ENCODE measurements at places on chromosomes 12 and 14.

DNA sequence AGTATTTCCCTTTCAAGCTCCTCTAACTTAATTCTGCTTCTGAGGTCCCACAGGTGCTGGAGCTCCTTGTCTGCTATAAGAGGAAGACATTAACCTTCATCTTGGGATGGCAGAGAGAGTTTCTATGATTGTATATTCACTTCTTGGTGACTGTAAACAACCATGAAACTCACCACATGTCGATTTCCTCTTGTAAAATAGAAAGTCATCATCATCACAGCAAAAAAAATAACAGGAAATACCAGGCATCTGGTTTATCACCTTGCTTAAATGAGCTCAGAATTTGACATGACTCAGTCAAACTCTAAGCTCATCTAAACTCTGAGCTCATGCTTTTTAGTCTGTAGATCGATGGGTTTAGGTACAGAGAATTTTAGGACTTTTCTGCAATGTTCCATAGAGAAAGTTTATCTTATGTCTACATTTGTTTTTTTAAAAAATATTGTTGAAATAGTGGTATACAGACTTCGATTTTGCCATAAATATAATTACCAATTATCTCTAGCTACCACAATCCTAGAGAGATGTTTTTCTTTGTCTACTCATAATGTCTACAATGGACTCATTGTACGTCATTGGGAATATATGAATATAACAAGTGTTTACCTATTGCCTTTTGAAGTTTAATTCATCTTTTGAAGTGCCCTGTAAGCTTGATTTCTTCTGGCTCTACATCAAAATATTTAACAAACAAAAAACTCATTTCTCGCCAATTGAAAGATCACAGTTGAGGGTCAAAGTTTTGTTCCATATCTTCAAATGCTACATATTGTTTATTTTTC lies 58.4 kb downstream of the IGF1 start:
- no peak for DNase-seq

DNA sequence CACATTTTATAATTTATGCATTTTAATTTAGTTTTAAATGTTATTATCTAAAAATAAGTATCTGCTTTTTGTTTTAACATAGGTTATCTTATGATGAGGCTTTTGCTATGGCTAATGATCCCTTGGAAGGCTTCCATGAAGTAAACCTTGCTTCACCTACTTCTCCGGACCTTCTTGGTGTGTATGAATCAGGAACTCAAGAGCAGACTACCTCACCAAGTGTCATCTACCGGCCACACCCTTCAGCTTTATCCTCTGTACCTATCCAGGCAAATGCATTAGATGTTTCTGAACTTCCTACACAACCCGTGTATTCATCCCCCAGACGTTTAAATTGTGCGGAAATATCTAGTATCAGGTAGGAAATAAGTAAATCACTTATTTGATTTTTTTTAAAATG lies 16.6 kb downstream of the RAB3IP start:
- no peak for DNase-seq

DNA sequence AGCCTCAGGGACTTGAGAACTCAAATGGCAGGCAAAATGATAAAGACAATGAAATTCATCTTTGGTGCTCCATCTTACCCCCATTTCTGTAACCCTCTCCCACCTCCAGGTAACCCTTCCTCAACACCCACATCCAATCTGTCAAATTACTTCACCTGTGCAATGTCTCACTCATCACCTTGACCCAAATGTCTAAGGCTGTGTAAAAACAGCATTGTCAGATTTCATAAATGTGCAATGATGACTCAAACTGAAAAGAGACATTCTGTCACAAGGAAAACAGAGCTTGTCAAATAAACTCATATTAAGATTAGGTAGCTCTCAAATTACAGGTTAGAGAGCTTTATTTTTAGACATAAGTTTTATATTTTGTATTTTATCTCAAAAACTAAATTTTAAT lies 19.9 kb upstream of the COCH start:
- no peak for DNase-seq

DNA sequence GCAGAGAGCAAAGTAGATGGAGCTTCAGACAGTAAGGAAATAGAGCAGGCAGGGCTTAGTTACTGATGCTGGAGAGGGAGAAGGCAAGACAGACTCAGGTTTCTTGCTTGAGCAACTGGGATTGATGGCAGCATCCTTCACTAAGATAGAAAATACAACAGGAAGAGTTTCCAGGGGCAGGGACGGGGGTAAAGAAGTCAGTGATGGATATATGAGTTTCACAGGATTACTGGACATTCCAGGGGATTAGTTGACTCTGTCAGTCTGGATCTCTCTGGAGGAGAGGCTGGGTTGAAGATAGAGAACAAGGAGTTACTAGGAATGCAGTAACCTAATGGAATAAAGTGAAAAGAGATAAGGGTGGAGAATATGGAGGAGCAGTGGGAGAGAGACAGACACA lies 74.5 kb upstream of the ATF1 start:
- no peak for DNase-seq

DNA sequence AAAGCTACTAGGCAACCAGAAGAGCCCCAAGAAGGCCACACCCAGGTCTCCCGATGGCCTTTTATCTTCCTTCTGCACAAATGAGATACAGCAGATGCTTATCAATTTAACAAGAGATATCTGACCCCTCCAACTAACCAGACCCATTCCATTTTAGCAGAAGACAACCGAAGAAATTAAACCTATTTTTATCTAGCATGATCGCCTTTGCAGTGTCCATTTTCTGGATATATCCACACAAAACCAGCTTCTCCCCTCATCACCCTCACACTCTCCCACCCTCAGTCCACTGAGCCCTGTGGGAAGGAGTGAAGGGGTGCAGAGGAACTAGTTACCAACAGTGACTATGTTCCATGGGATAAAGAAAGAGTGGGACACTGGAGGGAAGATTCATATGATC lies 20.9 kb upstream of the DHRS4 start:
- no peak for DNase-seq

- DNase-seq: no peak
These were observed 141.1 kb upstream of the LHX5 start for GRCh38 chr12:113612793-113613192.

- DNase-seq: no peak
These were observed 258.4 kb downstream of the AKAP6 start for GRCh38 chr14:32587461-32587860.

- peak; percentile 96 for DNase-seq
These were observed 78.6 kb upstream of the IFNG-AS1 start for GRCh38 chr12:67910360-67911274.

DNA sequence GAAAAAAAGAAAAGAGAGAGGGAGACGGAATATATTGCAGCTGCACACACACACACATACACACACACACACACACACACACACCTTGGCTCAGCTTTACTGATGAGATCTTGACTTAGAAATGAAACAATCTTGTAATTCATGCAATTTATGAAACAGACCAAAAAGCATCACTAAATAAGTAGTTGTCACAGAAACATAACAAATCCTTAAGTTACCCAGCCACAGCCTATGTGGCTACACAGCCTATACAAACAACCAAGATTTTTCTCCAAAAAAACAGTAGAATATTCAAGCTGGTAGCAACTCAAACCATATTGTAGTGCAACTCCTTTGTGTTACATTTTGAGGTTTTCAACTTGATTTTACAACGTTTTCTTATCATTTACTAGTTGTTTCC lies 37.9 kb upstream of the GNG2 start:
- DNase-seq: no peak

- DNase-seq: peak; percentile 74
These were observed at the start of gene PTPN21 for GRCh38 chr14:88554457-88555286. PTPN21 (minus strand) TSS chr14:88555007; CDS start chr14:88550417, 4,590 bp downstream.

DNA sequence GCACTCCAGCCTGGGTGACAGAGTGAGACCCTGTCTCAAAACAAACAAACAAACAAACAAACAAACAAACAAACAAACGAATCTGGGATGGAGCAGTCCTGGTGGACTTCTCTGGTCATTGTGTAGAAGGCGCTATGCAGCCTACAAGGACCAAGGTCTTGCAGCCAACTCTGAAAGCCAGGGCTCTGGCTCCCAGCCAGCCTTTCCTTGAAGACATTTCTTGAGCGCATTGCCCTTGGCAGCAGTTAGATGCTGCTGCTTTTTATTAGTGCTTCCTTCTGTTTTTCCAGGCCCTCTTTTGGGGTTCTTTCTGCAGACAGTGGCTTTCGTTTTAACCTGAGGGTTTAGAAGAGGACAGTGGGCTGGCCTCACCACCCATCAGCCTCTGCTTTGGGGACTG lies 20.2 kb downstream of the CCDC177 start:
- no peak for DNase-seq

- DNase-seq: no peak
These were observed 75.9 kb upstream of the ATF7IP start for GRCh38 chr12:14289601-14290000.

GRCh38 chr14:60935319-60935718 lies 45.6 kb downstream of the TRMT5 start:
- no peak for DNase-seq

DNA sequence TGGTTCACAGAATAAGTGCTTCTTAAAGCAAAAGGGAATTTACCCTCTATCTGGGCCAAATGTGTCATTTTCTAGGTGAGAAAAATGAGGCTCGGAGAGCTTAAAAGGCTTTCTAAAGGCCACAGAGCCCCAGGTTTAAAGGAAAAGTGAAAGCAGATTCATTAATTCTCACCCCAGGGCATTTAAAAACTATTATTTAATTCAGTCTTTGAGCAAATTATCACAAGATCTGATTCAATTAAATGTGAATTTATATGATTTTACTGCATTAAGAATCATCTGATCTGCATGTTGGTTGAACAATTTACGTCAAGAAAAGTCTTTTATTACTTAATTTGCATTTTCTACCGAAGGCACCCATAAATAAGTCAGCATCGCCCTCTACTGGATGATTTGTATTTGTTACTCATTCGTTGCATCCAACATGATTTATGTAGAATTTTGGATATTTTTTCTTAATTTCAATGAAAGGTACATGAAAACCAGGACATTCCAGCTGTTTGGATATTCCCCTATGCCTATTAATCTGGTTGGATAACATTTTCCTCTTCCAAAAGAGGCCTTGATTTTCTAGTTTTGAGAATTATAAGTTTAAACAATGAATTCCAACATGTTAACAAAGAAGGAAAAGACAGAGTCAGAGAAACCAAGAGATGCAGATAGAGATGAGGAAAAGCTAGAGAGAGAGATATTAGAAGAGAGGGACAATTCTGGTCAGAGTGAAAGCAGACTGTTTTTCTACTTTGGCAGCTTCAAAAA lies 19.1 kb upstream of the DHRS7 start:
- DNase-seq: peak; percentile 33

DNA sequence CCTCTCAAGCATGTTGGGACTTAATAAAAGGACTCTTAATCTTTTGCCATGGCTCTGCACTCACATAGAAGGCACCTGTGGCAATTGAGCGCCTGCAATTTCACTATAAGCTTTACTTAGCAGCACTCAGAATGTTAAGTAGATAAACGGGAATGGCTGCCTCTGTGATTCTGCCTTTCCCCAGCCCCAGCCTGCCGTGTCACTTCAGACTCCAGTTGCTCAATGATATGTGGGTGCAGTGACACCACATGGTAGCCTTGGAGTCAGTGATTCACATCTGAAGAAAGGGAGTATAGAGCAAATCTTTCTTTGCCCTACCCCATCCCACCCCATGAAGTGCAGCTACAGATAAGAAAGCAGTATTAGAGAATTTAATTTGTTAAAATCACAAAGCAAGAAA lies 96.1 kb downstream of the ZFC3H1 start:
- no peak for DNase-seq

- DNase-seq: no peak
These were observed 47.9 kb downstream of the TMEM117 start for GRCh38 chr12:43883748-43884147.

- no peak for DNase-seq
These were observed 33.2 kb upstream of the IRF2BPL start for GRCh38 chr14:77061630-77062257.

- peak; percentile 66 for DNase-seq
These were observed 820 bp downstream of the BICDL1 start for GRCh38 chr12:119989731-119990381.

GRCh38 chr12:96091833-96092232 lies 56.4 kb upstream of the LTA4H start:
- no peak for DNase-seq

GRCh38 chr14:57464008-57464730 lies 29.5 kb downstream of the CCDC198 start:
- DNase-seq: peak; percentile 88

DNA sequence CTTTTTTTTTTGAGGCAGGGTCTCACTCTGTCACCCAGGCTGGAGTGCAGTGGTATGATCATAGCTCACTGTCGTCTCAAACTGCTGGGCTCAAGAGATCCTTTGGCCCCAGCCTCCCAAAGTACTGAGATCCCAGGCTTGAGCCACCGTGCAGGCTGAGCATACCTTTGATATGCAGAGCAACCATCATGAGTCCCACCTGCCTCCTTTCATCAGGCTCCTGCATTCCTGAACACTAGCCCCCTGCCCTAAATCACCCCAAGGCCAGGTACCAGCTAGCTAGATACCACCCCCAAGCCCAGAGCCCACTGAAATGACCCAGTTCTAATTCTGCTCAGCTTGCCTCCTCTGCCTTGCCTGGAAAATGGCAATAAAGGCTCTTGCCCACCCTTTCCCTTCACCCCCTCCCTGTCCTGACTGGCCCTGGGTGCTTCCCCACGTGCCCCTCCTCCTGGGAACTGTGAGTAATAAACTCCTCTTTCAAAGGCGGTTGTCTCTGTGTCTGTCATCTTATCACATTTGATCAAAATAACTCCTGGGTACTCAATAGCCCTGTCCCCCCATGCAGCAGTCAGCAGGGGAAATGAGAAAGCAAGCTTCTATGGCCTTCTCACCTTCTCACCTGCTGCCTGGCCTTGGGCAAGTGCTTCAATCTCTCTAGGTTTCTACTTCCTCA lies 6.4 kb upstream of the BRF1 start:
- no peak for DNase-seq

- DNase-seq: no peak
These were observed 104.7 kb downstream of the RFLNA start for GRCh38 chr12:124399622-124400021.

DNA sequence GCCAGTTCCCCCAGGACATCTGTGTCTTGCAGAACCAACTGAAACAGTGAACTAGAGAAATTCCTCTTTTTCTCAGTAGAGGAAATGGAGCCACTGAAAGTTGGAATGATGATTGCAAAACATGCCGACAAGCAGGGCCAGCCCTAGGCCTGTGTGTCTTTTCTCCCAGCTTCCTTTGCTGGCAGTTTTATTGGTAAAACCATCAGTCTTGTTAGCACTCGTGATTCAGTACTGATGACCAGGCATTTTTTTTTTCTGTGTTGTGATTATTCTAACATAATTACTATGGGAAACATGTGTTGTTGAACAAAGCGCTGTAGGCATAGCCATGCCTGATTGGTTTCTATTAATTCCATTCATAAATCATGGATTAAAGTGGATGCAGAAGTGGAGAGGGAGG lies 620.7 kb downstream of the AACS start:
- DNase-seq: no peak

DNA sequence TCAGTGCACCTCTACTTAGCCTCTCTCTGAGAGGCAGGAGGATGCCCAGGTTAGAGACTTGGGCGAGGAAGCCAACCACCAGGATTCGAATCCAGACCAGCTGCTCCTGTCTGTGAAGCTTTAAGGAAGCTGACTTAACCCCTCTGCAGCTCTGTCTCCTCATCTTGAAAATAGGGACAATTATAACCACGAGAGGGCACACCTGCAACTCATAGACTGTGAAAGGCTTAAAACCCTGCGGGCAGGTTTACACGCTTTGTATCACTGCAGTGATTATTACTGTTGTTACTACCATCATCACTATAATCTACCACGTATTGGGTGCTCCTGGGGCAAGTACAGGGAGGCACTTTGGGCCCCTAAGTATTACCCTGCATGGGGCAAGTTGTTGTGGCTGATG lies 379.8 kb downstream of the VRK1 start:
- no peak for DNase-seq

GRCh38 chr12:55698241-55698955 lies 9.3 kb downstream of the ITGA7 start:
- DNase-seq: no peak

- no peak for DNase-seq
These were observed 140.1 kb upstream of the TSPAN8 start for GRCh38 chr12:71297930-71298329.
